ENCODE measurements at places on chromosomes 16 and 17. TPM values are rescaled to one million over a fixed set of nuclear protein-coding genes. Genes with fewer than 3 reads are reported as not detected.

DNA sequence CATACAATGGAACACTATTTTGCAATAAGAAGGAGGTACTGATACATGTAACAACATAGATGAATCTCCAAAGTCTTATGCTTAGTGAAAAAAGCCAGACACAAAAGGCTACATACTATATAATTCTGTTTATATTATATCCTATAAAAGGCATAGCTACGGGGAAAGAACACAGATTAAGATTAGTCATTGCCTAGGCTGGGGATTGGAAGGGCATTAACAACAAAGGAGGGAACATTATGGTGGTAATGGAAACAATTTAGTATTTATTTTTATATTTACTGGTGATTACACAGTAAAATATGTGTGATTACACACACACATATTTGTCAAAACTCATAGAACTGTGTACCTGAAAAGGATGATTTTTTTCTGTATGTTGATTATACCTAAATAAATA lies 278.1 kb downstream of the ZFHX3 start:
- no peak overlapping the region for H3K4me3 ChIP-seq
- no peaks in the 10 kb centered on the region for H3K36me3 ChIP-seq
- no peaks in the 10 kb centered on the region for H3K27me3 ChIP-seq
- H3K4me1 ChIP-seq: no peaks in the 10 kb centered on the region
- DNase-seq: no peak
- H3K27ac ChIP-seq: no peak overlapping the region

GRCh38 chr17:63988741-63989621 lies 9.2 kb upstream of the PRR29 start:
- H3K27me3 ChIP-seq: no peaks in the 10 kb centered on the region
- no peak for DNase-seq
- H3K36me3 ChIP-seq: no peaks in the 10 kb centered on the region
- H3K4me3 ChIP-seq: no peak overlapping the region

- H3K4me3 ChIP-seq: peak overlapping the region; percentile 89
- peak overlapping the region; percentile 100 for H3K27ac ChIP-seq
- peaks cover 42% of the 10 kb centered on the region for H3K4me1 ChIP-seq
These were observed 2.4 kb upstream of the TOB1 start for GRCh38 chr17:50868602-50869001.

Gene MFAP4
- 78.5 TPM for total RNA-seq

- DNase-seq: no peak
- H3K4me3 ChIP-seq: no peak overlapping the region
- no peaks in the 10 kb centered on the region for H3K27me3 ChIP-seq
- no peaks in the 10 kb centered on the region for H3K4me1 ChIP-seq
- peaks cover 41% of the 10 kb centered on the region for H3K36me3 ChIP-seq
These were observed 84.5 kb downstream of the ABR start for GRCh38 chr17:1095090-1095852.

DNA sequence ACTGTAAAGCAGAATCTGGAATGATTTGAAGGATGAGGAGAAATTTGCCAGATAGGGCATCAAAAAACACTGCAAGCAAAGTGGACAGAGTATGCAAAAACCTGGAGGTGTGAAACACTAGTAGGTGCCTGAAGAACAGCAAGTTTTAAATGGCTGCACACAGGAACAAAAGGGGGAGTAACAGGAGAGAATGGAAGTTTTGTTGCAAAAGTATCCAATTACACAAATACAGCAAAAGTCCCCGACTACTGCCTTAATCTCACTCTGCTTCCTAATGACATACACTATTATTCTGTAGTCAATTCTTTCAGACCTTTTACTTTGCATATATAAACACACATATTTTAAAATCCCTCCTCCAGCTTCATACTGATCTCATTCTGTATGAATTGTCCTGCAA lies 1.5 kb downstream of the HEATR6 start:
- peaks cover 39% of the 10 kb centered on the region for H3K36me3 ChIP-seq
- H3K27me3 ChIP-seq: no peaks in the 10 kb centered on the region
- H3K4me3 ChIP-seq: no peak overlapping the region
- no peaks in the 10 kb centered on the region for H3K4me1 ChIP-seq

GRCh38 chr16:16083421-16084156 lies 134.2 kb downstream of the ABCC1 start:
- no peak for DNase-seq
- peaks cover 51% of the 10 kb centered on the region for H3K36me3 ChIP-seq
- no peak overlapping the region for H3K27ac ChIP-seq
- H3K4me1 ChIP-seq: no peaks in the 10 kb centered on the region

DNA sequence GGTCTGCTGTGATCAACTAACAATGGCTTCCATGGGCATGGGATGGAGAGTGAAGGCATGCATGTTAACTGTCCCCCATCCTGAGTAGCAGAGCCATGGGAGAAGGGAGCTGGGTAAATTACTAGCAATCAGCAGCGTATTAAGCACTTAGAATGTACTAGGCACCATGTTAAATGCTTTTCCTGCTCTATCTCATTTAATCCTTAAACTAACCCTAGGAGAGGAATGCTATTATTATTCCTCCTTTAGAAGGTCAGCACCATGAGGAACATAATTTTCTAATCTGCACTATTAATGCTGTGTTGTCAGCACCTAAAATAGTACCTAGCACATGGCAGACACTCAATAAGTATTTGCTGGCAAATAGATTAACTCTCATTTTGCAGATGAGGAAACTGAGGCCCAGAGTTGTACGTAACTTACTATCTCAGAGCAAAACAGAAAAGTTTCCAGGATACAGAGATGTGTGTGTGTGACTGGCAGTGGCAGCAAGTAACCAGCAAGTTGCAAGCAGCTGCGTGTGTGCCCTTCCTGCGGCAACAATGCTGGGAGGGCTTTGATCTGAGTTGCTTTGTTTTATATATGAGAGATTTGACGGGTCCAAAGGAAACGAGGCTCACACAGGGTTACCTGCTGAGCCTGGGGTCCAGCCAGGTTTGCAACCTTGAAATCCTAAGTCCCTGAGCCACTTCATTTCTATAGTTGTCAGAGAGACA lies 6.5 kb upstream of the KLHL36 start:
- H3K27ac ChIP-seq: no peak overlapping the region
- H3K4me1 ChIP-seq: peaks cover 25% of the 10 kb centered on the region
- H3K36me3 ChIP-seq: no peaks in the 10 kb centered on the region
- no peak overlapping the region for H3K4me3 ChIP-seq
- no peak for DNase-seq

Gene CHRNE
- 167 TPM for total RNA-seq

GRCh38 chr16:73365016-73365551 lies 317.2 kb upstream of the ZFHX3 start:
- no peaks in the 10 kb centered on the region for H3K36me3 ChIP-seq
- H3K4me3 ChIP-seq: no peak overlapping the region
- no peak for DNase-seq
- no peak overlapping the region for H3K27ac ChIP-seq
- H3K27me3 ChIP-seq: no peaks in the 10 kb centered on the region

Gene TEX19
- total RNA-seq: not detected

GRCh38 chr16:22010902-22011301 lies 3.0 kb downstream of the MOSMO start:
- DNase-seq: no peak
- H3K27me3 ChIP-seq: no peaks in the 10 kb centered on the region
- H3K4me1 ChIP-seq: peaks cover 29% of the 10 kb centered on the region
- H3K4me3 ChIP-seq: no peak overlapping the region

GRCh38 chr16:28502290-28502689 lies 4.3 kb downstream of the IL27 start:
- no peak overlapping the region for H3K27ac ChIP-seq
- H3K4me3 ChIP-seq: no peak overlapping the region
- no peaks in the 10 kb centered on the region for H3K27me3 ChIP-seq
- no peaks in the 10 kb centered on the region for H3K36me3 ChIP-seq

Data from right atrium auricular region (tissue), 2 donors.